ENCODE measurements at places on chromosomes 6 and 20. TPM values are rescaled to one million over a fixed set of nuclear protein-coding genes. Genes with fewer than 3 reads are reported as not detected.
A peak's percentile ranks its signal among the peaks of the same experiment; 100 is the strongest.

GRCh38 chr6:37871616-37872372 is 52.3 kb downstream of the ZFAND3 start:
- no peak for DNase-seq
- H3K4me1 ChIP-seq = peaks cover 5% of the 10 kb centered on the region
- no peak overlapping the region for H3K27ac ChIP-seq
- H3K4me3 ChIP-seq = no peak overlapping the region
- no peaks in the 10 kb centered on the region for H3K36me3 ChIP-seq
- H3K27me3 ChIP-seq = no peaks in the 10 kb centered on the region

UBD gene
- total RNA-seq = not detected

GRCh38 chr6:71012866-71013469 is 56.1 kb upstream of the B3GAT2 start:
- no peak for DNase-seq
- H3K27me3 ChIP-seq = no peaks in the 10 kb centered on the region
- H3K36me3 ChIP-seq = no peaks in the 10 kb centered on the region

RIPK1 gene
- 24.6 TPM for total RNA-seq

- H3K36me3 ChIP-seq = no peaks in the 10 kb centered on the region
- H3K4me1 ChIP-seq = no peaks in the 10 kb centered on the region
- H3K27ac ChIP-seq = no peak overlapping the region
- H3K27me3 ChIP-seq = no peaks in the 10 kb centered on the region
Observed at GRCh38 chr20:5434116-5434515, 117.4 kb upstream of the PROKR2 start.

DNA sequence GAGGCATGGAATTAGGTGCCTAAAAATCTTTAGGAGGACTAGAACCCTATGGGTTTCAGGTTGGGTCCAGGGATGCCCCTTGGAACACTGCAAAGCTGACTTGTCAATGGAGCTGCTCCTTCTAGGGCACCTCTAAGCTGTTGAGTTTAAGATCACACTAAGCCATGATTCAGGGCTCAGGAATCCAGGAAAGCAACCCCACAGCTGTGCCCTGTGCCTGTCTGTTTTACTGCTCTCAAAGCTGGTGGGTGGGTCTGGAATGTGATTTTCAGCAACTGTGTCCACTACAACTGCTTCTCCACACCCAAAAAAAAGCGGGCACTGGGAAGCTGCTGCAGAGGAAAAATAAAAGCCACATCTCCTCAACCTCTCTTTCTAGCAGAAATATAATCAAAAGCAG is 310.4 kb upstream of the MOCS1 start:
- no peaks in the 10 kb centered on the region for H3K4me1 ChIP-seq
- DNase-seq = no peak
- H3K36me3 ChIP-seq = no peaks in the 10 kb centered on the region
- H3K4me3 ChIP-seq = no peak overlapping the region
- no peaks in the 10 kb centered on the region for H3K27me3 ChIP-seq

SIRPA gene
- 6.0 TPM for total RNA-seq

TMEM170B gene
- 2.9 TPM for total RNA-seq

SIRPB2 gene
- not detected for total RNA-seq

RSPH4A gene
- total RNA-seq = 0.31 TPM

HLA-DOA gene
- 15.6 TPM for total RNA-seq

DNA sequence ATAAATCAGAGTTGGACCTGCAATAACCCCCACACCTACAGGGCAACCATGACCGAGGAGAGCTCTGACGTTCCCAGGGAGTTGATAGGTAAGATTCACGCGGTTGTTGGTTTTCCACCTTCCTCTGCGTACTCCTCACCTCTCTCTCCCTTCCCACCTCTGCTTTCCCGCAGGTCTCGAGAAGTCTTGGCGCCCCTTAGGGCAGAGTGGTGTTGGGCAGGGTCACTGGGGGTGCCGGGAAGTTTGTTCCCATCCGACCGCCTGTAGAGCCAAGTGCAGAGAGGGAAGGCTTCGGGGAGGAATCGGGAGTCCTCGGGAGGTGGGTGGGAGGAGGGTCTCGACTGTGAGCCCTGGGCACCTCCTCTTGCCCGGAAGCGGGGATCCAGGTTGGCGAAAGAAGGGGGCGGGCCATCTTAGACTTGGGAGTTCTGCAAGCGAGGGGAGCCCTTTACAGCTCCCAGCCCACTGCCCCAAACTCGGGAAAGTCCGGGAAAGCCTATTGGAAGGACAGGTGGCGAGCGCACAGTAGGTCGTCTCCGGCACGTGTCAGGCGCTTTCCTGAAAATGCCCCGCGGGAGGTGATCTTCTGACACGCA is 672 bp downstream of the CARMIL1 start:
- H3K27ac ChIP-seq = no peak overlapping the region
- peak overlapping the region; percentile 93 for H3K4me3 ChIP-seq
- 0 out of 2 replicates have a peak, but pooled peaks cover 2% of the 10 kb centered on the region for H3K4me1 ChIP-seq
- no peaks in the 10 kb centered on the region for H3K27me3 ChIP-seq
- no peaks in the 10 kb centered on the region for H3K36me3 ChIP-seq

CDH22 gene
- not detected for total RNA-seq

CST1 gene
- 1.9 TPM for total RNA-seq

DNA sequence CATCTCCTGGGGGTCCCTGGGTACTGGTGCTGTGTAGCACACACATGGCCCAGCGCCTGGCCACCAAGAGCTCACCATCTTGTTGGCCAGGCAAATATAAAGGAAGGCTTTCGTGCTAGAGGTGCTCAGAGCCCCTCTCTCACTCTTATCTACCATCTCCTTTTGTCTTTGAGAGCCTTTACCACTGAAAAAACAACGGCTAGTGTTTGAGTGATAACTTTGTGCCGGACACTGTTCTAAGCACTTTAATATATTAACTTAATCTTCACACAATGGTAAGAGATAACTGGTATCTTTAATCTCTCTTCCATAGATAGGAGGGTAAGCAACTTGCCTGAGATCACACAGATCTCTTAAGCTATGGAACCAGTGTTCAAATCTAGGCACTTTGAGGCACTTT is 21.5 kb upstream of the ARHGAP18 start:
- H3K4me1 ChIP-seq = no peaks in the 10 kb centered on the region
- DNase-seq = no peak
- no peaks in the 10 kb centered on the region for H3K36me3 ChIP-seq
- H3K27ac ChIP-seq = no peak overlapping the region
- no peaks in the 10 kb centered on the region for H3K27me3 ChIP-seq

DNA sequence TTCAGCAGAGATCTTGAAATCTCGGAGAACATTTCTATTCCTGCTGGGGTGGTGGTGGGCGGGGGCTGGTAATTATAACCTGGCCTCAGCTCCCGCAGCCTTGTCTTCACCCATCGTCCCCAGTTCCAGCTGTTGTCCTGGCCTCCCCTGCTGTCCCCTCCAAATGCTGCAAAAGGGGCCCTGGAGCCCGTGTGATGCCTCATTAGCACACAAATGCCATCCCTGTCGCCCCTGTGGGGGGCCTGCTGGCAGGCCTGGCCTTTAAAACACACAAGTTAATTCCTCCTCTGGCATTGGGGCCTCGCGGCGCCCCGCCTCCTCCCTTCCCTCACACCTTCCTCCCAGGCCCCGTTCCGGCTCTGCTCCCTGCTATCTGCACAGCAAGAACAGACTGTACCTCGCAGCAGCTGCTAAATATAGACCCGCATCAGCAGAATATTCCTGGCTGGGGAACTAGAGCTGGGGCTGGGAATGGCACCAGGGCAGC is 85.7 kb downstream of the CDH22 start:
- no peaks in the 10 kb centered on the region for H3K4me1 ChIP-seq
- H3K27me3 ChIP-seq = no peaks in the 10 kb centered on the region
- H3K36me3 ChIP-seq = no peaks in the 10 kb centered on the region
- DNase-seq = peak; percentile 69
